ENCODE measurements at places on chromosomes 2 and 18. TPM values are rescaled to one million over a fixed set of nuclear protein-coding genes. Genes with fewer than 3 reads are reported as not detected.

Gene CPO
- not detected for total RNA-seq

Gene GALR1
- total RNA-seq, result not detected

Gene ITPRID2
- 164 TPM for total RNA-seq

Gene IAH1
- 35.2 TPM for total RNA-seq

Gene GALNT5
- 30.1 TPM for total RNA-seq

Measured in nasal cavity respiratory epithelium epithelial cell of viscerocranial mucosa (primary cell).